NCI-H2081 treated with DMSO at 0.1 percent for 48 hours (cell line): ENCODE measurements at places on chromosomes 7 and 10.

GRCh38 chr10:6514180-6514579 lies 65.9 kb downstream of the PRKCQ start:
- no peak for DNase-seq

- no peak for DNase-seq
These were observed 163.3 kb downstream of the THSD7A start for GRCh38 chr7:11668727-11669126.

- DNase-seq = no peak
These were observed 85.4 kb upstream of the PRR15 start for GRCh38 chr7:29478226-29478625.

GRCh38 chr7:65731562-65732035 lies 141.3 kb upstream of the VKORC1L1 start:
- DNase-seq = no peak

DNA sequence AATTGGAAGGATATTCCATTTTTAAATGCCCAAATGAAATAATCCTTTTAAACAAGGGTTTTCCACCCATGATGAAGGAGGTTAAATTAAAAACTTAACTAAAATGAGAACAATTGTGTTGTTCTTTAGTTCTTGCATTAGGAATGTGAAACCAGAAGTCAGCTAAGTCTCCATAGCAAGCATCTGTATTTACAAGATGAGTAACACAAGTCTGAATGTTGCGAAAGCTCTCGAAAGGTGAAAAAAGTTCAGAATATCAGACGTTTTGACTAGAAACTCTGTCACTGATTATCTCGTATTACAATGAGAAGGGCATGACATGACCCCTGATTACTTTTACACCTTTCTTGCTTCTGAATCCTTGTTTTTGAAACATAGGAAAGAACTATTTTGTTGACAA lies 149.6 kb downstream of the BICC1 start:
- DNase-seq = no peak

DNA sequence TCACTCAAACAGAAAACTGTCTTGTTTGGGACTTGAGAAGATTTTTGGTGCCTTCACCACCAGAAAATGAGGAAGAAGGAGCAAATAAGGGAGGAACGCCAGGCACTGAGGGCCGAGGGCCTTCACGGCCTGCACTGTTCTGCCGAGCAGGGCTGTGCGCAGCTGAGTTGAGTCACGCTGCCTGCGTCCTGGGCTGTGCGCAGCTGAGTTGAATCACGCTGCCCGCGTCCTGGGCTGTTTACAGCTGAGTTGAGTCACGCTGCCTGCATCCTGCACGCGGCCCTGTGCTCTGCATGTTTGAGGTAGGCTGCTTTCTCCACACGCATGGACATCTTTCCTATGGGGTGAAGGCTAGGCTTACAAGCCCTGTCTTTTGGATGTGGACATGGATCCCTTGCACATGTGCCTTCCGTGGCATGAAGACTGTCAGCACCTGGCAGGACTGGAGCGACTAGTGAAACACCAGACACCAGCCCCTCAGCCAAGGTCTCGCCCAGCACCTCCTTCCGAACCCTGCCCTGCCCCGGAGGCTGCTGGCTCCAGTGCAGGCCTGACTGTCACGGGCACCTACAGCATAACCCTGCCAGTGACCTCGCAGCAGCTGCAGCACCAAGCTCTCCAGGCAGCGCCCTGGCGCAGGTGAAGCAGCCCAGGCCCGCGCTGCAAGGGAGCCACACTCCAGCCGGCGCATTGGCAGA lies 96.7 kb downstream of the HTR5A start:
- no peak for DNase-seq

GRCh38 chr7:585229-585711 lies 65.6 kb upstream of the PDGFA start:
- no peak for DNase-seq

- no peak for DNase-seq
These were observed 63.7 kb downstream of the THSD7A start for GRCh38 chr7:11768263-11768662.

DNA sequence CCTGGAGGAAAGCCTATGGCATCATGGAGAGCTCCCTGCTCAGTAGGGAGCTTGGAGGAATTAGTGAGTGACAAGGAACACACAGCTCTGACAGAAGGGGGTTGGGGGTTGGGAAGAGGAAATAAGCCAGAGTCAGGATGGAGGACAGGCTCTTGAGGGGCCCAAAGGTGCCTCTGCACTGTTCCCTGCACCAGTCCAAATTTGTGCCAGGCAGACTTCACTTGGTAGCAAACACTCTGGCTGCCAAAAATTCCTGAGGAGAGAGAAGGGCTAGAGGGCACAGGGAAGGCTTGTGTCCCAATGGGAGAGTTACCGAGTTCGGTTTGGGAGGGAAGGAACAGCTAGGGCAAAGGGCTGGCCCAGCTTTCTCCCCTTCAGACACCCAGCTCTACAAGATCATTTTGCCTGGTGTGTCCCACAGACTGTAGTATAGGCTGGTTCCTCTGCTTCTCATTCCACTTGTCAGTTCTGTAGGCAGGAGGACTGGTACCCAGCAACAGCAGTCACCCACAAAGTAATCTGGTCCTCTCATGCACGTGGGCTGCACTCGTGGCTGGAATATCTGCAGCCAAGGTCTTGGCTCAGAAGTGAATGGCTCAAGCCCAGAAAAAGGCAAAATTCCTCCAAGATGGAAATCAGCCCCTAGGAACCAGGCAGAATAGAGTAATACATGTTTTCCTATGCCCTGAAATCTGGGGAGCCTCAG lies 8.0 kb upstream of the KCNIP2 start:
- no peak for DNase-seq

GRCh38 chr10:78337646-78338391 lies 304.2 kb downstream of the RPS24 start:
- DNase-seq = no peak

DNA sequence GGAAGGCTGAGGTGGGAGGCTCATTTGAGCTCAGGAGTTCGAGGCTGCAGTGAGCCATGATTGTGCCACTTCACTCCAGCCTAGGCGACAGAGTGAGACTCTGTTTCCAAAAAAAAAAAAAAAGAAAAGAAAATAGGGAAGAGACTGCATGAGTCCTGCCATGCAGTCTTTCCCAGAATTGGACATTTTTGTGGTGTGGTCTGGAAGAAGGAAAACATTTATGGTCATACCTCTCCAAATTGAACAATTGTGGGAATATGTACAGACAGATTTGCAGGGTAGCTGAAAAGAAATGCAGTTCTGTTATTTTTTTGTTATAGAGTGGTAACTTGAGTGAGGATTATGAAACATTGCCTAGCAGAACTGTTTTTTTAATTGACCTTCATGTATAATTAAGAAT lies 198.1 kb downstream of the AUTS2 start:
- DNase-seq = no peak

GRCh38 chr10:13759168-13759567 lies 172.4 kb downstream of the PRPF18 start:
- DNase-seq = no peak

GRCh38 chr10:80081801-80082750 lies 3.6 kb downstream of the TMEM254 start:
- DNase-seq = no peak

DNA sequence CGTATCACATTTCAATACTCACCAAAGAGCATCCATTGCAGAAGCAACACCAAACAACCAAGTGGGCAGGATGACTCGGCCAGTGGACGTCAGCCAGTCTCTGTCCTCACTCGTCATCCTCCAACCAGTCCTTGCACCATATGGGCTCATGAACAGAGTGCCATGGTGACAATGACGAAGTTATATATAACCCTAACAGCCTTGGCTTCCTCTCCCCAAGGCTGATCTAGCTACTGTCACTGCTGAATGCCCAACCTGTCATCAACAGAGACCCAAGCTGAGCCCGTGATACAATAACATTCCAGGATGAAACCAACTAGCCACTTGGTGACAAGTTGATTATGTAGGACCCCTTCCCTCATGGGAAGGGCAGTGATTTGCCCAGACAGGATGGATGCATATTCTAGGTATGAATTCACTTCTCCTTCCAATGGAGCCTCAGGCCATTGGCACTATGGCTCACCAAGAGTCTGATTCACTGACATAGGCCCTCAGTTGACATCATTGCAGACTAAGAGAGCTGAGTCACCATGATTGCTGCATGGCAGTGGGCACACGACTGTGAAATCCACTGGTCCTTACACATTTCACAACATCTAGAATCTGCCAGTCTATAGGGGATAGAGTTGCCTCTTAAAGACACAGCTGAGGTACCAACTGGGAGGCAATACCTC lies 26.3 kb upstream of the PPIF start:
- no peak for DNase-seq

- no peak for DNase-seq
These were observed 247.9 kb upstream of the PTN start for GRCh38 chr7:137591421-137591837.

- DNase-seq = no peak
These were observed 59.8 kb downstream of the ITIH5 start for GRCh38 chr10:7606951-7607404.

DNA sequence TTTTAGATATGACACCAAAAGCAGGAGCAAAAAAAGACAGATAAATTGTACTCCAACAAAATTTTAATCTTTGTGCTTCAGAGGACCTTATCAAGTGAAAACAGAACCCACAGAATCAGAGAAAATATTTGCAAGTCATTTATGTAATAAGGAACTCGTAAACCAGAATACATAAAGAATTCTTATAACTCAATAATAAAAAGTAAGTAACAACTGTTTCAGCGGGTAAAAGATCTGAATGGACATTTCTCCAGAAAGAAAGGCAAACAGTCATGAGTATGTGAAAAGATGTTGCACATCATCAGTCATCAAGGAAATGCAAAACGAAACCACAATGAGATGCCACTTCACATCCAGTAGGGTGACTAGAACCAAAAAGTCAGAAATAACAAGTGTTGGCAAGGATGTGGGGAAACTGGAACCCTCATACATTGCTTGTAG lies 167.7 kb upstream of the KCTD7 start:
- DNase-seq = no peak
